ENCODE measurements at places on chromosomes 11 and 22.

DNA sequence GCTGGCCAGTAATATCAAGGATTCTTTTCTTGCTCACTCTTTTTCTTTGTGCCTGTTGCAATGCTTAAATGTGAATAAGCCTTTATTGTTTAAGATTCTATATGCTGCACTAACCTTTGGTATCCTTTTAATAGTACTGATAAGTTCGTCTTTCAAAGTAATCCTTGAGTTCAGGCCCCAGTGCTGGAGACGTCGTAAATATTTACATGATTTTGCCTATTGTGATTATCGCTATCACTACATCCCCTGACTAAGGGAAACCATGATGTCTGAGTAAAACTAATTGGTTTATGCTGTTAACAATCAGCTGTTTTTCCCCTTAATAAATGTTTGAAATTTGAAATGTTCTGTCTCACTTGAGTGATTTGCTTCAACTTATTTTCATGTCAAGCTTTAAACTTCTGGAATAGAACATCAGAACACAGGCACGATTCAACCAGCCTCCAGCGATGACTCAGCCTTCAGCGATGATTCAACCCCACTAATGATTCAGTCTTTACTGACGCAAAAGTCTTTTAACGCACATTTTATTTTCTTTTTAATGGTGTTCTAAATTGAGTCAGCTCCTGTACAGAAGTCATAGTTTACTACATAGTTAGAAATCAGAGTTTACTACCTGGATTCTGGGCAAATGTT, 3.9 kb downstream of the HTATIP2 start:
- peak; percentile 66 for DNase-seq

DNA sequence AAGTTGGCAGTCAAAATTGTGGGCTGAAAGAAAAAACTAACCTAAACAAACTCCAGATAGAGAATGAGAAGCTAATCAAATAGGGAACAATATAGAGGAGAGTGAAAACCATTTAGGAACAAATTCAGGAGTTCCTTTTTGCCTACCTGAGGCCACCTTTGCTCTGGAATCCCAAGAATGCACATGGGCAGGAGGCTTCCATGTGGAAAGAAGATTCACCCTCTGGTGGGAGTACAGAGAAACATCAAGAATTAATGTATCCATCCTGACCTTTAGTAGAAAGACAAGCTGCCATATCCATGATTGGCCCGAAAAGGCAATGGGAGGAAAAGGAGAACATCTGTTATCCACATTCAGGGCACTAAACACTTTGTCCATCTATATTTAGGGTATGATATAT, 35.0 kb upstream of the MRGPRX1 start:
- no peak for DNase-seq

- no peak for DNase-seq
Measured at GRCh38 chr22:45562537-45563361, 60.1 kb downstream of the FBLN1 start.

- no peak for DNase-seq
Measured at GRCh38 chr11:73312851-73313327, 4.8 kb downstream of the ARHGEF17 start.

DNA sequence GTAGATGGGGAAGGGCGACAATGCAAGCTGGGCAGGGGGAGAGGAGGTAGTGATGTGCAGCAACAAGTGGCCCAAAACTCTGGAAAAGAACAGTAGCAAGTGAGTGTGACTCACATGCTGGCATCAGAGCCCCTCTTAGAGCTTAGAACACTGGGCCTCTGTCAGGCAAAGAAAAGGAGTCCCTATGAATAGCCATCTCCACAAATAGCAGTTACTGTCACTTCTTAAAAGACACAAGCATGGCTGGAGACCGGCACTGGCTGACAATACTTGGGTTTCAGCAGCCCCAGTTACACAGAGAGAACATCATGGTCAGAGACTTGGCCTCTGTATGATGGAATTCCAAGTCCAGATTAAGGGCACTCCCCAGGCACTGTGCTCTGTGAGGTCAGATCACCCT, 58.2 kb downstream of the PRCP start:
- no peak for DNase-seq

DNA sequence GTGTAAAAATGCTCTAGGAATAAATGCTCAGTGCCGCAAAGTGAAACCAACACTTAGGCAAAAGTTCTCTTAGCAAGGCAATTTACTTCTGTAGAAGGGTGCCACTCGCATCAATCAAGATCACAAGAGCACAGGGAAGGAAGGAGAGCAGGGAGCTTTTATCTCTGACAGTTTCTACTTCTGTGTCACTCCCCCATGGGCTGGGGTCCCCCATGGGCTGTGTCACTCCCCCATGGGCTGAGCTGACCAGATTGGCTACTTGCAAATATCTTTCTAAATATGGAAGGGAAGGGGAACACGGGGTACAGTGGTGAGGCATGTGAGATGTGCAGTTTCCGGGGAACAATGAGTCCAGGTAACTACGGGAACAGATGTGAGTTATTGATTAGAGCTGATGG, 397 bp downstream of the OR52N2 start:
- no peak for DNase-seq

DNA sequence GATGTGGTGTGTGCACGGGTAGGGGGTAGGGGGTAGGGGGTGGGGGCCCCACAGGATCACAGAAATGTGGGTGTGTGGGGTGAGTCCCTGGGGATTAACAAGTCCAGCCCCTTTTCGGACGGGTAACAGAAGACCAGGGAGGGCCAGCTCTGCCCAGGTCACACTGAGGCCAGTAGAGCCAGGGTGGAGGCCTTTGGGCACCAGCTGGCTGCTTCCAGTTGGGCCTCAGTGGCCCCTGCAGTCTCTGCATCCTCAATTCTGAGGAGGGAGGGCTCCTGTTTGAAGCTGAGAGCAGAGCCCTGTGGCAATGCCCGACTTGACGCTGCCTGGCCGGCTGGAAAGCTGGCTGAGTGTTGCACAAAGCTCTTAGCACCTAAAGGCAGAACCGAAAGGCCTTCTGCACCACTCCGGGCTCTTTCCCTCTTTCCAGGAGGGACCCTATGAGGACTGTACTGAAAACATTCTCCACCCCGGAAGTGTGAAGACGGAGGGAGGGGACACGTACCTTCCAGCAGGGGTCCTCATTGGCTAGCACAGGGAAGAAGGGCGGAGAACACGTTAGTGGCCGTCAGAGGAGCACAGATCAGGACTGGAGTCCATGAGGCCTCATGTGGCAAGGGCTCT, 120.4 kb downstream of the PHF21B start:
- DNase-seq = peak; percentile 6

DNA sequence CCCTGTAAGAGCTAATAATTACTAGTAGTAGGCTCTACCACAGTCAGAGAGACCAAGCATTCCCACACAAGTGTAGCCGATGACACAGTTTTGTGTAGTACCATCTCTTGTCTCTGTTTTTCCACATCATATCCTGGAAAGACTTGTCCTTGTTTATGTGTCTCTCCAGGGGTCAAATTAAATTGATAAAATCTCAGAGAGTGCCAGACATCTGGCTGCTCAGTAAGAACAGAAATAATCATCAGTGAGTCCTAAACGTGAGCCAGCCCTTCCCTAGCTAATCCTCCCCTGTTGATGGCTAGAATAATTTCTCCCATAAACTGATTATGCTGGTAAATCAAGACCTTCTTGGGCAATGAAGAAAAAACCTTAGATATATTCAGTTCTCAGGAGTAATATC, 111.4 kb upstream of the GRAMD1B start:
- no peak for DNase-seq

Data from HFF-Myc (cell line).